Activated naive CD4-positive, alpha-beta T cell (primary cell): ENCODE measurements at places on chromosomes 1 and 21.

DNA sequence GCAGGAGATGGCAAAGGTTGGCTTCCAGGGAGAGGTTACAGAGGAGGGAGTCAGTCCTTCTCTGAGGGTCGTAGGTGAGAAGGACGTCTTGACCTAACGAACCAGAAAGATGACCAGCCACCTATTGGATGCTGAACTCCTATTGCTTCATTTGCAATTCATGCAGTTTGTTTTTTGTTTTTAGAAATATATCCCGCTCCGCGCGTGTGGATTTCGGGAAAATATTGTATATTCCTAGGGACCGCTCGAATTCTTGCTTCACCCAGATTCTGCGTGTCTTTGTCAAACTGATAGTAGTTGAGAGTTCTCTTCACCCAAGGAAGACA is 564 bp downstream of the DISP1 start:
- no peak for DNase-seq

GRCh38 chr1:115781851-115782250 is 13.3 kb upstream of the CASQ2 start:
- no peak for DNase-seq

DNA sequence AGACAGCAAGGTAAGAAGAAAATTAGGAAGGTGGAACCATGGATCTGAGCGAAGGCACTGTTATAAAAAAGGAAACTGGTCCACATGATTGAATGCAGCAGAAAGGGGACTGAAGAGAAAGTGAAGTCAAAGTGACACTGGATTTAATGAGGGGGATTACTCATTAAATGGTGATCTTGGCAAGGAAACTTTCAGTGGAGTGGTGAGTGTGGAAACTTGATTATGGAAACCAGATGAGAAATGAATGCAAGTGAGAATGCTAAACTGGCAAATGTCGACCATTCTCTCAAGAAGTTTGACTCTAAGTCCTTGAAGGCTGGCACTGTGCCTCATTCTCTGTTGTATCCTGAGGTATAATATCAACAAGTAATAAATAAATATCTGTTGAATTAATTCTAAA is 23.3 kb downstream of the COLGALT2 start:
- no peak for DNase-seq

GRCh38 chr21:43824333-43825241 is 35.2 kb downstream of the RRP1 start:
- DNase-seq = no peak

DNA sequence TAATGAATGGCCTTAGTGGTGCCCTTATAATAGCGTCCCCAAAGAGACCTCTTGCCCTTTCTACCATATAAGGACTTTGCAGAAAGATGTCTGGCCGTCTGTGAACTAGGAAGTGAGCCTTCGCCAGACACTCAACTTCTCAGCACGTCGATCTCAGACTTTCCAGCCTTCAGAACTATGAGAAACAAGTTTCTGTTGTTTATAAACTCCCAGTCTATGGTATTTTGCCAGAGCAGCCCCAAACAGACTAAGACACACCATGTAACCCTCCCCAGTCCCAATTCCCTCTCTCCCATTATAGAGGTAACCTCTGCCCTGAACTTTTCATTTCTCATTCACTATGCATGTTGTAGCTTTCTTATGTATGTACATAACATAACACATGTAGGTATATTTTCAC is 55.7 kb downstream of the NID1 start:
- no peak for DNase-seq

- no peak for DNase-seq
These were observed 25.6 kb downstream of the SLC45A1 start for GRCh38 chr1:8343464-8344001.

DNA sequence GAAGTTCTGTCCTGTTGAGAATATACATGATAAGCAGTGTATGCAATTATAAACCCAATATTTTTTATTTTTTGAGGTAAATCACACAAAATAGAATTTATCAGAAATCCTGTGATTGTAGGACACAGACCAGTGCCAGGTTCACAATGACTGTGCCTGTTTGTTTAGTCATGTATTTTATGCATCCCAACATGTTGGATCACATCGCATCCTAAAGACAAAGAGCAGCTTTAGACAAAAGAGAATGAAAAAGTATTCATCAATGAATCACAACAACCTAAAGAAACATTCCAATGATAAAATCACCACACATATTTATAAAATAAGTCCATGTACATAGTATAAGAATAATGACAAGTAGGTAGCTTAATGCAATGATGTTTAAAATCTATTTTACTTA is 53.2 kb upstream of the LRRC8D start:
- DNase-seq = no peak

- DNase-seq = no peak
These were observed 13.5 kb upstream of the ATP2B4 start for GRCh38 chr1:203612932-203613682.

DNA sequence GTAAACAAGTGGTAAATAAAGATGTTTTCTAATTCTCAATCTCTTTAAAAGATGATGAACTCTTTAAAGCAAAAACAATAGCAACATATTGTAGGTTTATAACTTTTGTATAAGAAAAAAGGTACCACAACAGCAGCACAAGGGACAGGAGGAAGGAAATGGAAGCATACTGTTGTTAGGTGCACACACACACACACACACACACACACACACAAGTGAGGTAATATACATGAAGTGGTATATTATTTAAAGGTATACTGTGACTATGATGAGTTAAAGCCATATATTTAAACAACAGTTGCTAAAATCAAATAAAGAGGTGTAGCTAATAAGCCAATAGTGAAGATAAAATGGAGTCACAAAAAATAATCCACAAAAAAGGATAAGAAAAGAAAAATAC is 20.0 kb downstream of the PPP1R15B start:
- no peak for DNase-seq

- no peak for DNase-seq
These were observed 392 bp upstream of the TAGLN2 start for GRCh38 chr1:159925719-159926078.

DNA sequence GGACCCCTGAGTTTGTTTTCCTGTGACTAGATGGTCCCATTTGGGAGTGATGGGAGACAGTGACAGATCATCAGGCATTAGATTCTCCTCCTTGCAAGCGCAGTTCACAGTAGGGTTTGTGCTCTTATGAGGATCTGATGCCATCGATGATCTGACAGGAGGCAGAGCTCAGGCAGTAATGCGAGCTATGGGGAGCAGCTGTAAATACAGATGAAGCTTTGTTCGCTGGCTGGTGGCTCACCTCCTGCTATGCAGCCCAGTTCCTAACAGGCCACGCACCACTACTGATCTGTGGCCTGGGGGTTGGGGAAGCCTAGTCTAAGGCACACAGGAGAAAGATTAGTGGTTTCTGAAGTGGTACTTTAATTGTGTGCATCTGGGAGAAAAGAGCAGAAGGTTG is 7.1 kb upstream of the PLPP3 start:
- DNase-seq = no peak

DNA sequence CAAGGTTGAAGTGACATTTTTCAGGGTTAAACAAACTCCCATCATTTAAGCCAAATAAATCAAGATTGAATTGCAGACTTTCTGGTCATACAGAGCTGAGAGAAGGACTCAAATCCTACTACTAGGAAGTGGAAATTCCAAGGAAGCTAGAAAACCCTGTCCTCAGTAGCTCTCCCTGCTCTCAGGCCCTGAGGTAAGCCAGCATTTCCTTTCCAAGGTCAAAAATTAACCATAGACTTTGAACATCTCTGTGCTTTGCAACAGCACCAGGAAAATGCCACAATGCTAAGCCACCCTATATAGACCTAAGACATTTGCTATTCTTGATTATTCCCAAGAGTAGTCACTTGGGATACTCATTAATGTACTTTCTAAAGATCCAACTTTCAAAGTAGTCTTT is 45.1 kb downstream of the LUZP1 start:
- DNase-seq = no peak

- DNase-seq = no peak
These were observed 58.2 kb downstream of the DUSP10 start for GRCh38 chr1:221683681-221684080.

GRCh38 chr1:88302843-88303486 is 381.1 kb upstream of the PKN2 start:
- no peak for DNase-seq

- peak; percentile 38 for DNase-seq
These were observed 6.7 kb downstream of the UROD start for GRCh38 chr1:45018599-45019230.

GRCh38 chr1:17098446-17099317 is 20.6 kb downstream of the PADI2 start:
- DNase-seq = no peak

- DNase-seq = no peak
These were observed 99.5 kb downstream of the MAN1A2 start for GRCh38 chr1:117466761-117467160.

GRCh38 chr1:51792864-51793263 is 85.7 kb downstream of the NRDC start:
- DNase-seq = no peak

GRCh38 chr21:42347601-42348327 is 3.0 kb downstream of the TFF2 start:
- DNase-seq = no peak

DNA sequence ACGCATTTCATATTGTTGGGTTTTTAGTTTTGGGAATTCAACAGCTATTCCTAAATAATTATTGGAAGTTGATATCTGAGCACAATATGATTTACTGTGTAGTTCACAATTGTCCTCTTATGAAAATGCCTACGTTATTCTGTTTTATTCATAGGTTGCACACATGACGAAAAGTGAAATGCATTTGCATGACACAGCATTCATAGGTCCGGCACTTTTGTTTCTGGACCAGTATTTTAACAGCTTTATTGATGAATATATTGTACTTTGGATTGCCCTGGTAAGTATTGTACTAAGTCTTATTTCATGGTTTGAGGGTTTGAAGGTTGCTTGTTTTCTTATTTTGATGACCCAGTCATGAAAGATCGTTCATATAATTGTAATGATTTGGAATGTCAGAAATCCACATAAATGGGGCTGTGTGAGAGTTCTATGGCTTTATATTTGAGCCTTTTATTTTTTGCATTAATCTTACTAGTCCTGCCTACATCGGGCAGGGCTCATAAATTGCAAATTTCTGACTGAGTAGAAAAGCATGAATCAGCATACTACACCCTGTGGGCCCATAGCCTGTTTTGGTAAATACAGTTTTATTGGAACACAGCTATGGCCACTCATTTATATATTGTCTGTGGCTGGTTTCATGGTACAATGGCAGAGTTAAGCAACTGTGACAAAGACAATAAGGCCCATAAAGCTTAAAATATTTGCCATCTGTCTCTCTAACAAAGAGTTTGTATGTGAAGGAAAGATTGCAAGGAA is 17.0 kb downstream of the DENND2D start:
- no peak for DNase-seq

DNA sequence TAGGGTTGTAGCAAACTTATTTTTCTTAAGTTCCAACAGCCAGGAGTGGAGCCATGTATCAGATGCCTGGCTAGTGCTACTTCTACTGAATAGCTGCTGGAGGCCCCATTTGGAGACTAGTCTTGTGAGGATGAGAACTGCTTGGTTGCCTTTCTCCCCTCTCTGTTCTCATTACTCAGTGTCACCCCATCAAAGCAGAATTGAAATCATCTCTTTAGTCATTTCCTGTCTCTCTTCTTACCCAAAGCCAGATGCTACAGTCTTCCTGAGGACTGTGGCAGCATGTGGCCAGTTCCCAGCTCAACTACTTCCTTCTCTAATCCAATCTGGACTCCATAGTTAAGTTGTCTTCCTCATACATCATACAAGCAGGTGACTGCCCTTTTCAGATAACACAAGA is 197.5 kb downstream of the BRINP2 start:
- DNase-seq = no peak

- no peak for DNase-seq
These were observed 10.7 kb downstream of the CDC7 start for GRCh38 chr1:91511386-91511785.

DNA sequence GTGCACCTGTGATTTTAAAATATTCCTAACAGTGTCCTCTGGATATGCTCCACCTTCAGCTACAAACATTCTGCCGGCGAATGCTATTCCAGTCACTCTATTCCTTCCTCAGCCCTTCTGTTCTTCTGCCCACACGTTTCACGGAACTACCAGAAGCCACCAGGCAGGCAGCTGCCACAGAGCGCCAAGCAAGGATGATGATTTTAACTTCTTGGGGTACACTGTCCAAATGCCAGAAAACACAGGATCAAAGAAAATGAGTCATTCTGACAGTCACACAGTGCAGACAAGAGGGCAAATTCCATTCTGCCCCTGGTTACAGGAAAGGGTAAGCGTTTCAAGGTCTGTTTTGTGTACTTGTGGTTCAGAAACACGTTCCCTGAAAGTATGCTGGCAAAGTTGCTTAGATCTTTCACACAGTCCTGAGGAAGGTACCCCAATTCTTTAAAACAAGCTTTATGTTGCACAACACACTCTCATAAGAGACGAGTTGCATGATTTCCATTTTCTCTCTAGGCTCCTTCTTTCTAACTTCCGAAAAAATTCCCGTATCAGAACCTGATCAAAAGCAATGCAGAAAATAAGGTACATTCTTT is 508.3 kb upstream of the PKN2 start:
- no peak for DNase-seq

GRCh38 chr1:84750110-84750730 is 60.0 kb upstream of the SSX2IP start:
- DNase-seq = no peak

- no peak for DNase-seq
These were observed 7.4 kb downstream of the SLC2A5 start for GRCh38 chr1:9062021-9062471.

- no peak for DNase-seq
These were observed 142.7 kb upstream of the SERTAD4 start for GRCh38 chr1:210089855-210090254.

DNA sequence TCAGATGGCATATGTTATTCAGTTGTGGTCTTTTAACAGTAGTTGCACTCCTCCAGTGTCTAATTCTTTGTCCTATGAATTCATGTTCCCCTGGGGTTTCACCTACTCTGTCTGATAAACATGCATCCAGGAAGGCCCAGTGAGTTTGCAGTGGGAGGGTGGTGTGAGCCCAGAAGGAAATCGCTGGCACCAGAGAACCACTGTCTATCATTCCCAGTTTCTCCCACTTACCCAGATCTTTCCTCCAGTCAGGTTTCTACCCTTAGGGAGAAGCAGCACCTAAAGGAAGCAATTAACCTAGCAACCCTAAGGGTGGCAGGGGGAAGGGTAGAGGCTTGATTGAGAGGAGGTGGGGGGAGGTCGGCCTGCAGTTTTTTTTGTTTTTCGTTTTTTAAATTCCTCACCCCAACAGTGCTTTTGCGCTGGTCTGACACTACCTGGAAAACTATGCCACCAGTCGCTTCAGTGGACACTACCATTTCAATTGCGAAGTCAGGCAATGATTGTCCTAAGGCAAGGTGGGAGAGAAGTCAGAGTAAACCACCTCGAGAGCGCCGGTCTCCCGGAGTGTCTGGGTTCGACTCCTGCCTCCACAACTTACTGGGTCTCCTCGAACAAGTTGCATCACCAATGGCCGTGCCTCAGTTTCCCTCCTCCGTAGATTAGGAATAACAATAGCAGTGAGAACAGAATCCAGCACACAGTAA is 766 bp upstream of the SLC44A3 start:
- no peak for DNase-seq

GRCh38 chr1:50521703-50522102 is 98.5 kb upstream of the DMRTA2 start:
- DNase-seq = no peak

GRCh38 chr1:117301901-117302300 is 65.3 kb upstream of the MAN1A2 start:
- DNase-seq = no peak
